ENCODE measurements at places on chromosomes 3 and 15. TPM values are rescaled to one million over a fixed set of nuclear protein-coding genes. Genes with fewer than 3 reads are reported as not detected.

GRCh38 chr3:107897471-107898061 is 193.3 kb downstream of the CD47 start:
- DNase-seq = no peak

DNA sequence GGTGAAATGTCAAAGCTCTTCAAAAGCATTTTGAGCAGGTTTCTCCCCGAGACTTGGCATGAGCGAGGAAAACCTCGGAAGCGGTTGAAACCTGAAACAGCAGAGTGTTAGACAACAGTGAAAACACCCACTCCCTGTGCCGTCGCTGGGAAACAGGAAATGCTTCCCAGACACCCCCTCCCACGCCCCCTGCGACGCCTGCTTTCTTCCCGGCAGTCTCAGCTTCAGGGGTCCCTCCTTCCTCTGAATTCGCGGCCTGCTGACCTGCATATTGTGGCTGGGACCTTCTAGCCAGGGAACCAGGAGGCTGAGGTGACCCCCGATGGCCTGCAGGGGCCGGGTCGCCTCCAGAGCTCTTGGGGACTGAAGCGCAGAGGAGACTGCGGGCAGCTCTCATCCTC is 250.6 kb upstream of the LYSMD4 start:
- DNase-seq = no peak

DNA sequence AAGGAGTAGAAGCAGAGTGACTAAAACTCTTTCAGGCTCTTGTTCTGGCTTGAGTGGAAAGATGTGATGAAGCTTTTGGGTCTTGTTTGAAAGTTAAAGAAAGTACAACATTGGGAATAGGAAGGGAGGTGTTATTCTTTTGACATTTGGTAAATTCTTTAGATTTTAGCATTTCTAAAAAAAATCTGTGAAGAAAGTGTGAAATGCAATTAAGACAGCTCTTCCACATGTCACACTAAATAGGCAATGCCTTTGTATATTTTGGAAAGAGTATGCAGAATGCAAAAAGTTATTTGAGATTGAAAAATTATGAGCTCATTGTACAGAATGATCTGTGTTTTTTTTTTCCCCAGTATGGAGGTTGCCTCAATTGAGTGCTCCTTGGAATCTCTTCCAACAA is 532.2 kb upstream of the DPPA4 start:
- no peak for DNase-seq

DNA sequence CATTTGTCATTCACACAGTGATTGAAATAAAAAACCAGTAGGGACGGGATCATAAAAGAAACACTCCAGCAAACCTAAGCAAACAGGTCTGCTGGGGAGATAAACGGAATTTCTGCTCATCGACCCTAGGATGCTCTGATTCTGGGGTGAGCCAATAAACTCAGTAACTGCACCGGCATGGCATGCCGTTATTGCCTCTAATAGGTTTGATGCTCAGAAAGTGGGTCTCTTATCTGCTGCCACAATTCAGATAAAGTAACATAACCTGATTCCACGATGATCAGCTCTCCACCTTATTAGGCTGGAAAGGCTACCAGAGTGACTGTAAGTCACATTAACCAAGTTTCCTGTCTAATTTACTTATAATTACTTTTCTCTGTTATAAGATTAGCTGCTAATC is 19.6 kb downstream of the DCLK3 start:
- DNase-seq = no peak

GRCh38 chr15:79206940-79207339 is 75.6 kb upstream of the ANKRD34C start:
- no peak for DNase-seq

GRCh38 chr3:127613406-127613805 is 15.2 kb downstream of the MCM2 start:
- DNase-seq = no peak

- DNase-seq = no peak
These were observed 214.4 kb downstream of the THSD4 start for GRCh38 chr15:71329497-71330260.

DNA sequence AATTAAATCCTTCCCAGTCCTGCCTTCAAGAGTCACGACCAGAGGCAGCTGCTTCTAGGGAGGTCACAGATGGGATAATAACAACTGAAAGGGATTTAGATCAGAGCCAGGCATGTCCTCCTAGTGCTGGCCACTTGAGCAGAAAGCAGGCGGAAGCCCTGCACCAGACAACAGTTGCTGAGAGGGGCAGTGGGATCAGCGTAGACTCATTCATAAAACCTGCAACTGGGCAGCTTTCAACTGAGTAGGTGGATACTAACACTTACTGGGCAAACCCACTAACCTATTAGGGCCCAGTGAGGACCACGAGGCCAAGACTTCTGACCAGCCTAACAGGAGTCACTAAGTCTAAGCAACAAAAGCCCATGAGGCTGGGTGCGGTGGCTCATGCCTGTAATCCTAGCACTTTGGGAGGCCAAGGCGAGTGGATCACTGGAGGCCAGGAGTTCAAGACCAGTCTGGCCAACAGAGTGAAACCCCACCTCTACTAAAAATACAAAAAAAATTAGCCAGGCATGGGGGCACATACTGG is 67.0 kb downstream of the DAPK2 start:
- DNase-seq = no peak

- DNase-seq = peak; percentile 78
These were observed at the start of gene TXNRD3 for GRCh38 chr3:126654571-126655383. TXNRD3 (minus strand) TSS chr3:126655124.

DNA sequence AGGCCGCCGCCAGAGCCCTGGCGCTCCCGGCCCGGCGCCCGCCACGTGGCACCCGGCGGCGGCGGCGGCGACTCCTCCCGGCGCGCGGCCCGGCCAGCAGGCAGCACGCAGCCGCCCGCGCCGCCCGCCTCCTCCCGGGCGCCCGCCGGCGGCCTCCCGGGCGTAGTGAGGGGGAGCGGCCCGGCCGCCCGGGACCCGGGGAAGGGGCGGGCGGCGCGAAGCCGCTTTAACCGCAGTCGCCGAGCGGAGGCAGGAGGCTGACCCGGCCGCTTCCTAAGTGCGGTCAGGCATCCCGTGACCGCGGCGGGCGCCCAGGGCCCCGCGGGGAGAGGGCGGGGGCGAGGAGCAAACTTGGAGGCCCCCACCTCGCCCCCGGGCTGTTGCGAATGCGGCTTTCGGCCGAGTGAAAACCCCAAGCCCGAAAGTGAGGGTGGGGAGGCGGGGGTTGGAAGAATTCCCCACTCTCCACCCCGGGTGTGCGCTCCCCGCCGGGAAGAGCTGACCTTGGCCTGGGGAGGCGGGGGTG is 1.7 kb upstream of the HES1 start:
- peak; percentile 85 for DNase-seq

DNA sequence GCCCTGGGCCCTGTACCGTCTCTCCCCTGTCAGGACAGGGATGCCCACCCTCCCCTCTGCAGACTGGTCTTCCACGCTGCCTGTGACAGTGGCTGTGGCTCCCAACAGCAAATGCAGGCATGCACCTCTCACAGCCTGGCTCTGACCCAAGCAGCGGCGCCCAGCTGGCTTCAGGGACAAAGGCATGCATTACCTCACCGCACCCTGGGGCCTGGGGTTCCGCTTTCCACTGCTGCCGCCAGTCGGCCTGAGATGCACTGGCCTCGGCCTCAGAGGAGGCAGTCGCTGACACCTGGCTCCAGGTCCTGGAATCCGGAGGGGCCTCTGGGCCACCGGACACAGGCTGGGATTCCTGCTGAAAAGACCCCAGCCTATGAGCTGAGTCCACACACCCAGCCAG is 70.3 kb downstream of the SCN5A start:
- DNase-seq = no peak

DNA sequence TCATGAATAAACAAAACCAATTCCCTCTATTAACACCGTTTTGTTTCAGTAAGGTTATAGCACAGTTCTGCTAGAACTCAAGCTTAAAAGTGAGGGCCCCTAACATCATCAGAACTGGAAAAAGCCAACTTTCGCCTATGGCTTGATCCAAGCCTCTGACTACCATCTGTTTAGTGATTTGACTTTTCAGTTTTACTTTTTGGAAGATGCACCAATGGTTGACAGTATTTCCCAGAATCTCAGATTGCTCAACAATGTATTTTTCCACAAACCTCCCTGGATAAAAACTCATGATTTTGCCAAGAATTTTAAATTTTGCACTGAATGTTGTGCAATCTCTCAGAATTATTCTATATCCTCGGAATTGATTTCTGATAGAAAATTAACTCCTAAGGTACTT is 190.7 kb downstream of the LSAMP start:
- no peak for DNase-seq

DNA sequence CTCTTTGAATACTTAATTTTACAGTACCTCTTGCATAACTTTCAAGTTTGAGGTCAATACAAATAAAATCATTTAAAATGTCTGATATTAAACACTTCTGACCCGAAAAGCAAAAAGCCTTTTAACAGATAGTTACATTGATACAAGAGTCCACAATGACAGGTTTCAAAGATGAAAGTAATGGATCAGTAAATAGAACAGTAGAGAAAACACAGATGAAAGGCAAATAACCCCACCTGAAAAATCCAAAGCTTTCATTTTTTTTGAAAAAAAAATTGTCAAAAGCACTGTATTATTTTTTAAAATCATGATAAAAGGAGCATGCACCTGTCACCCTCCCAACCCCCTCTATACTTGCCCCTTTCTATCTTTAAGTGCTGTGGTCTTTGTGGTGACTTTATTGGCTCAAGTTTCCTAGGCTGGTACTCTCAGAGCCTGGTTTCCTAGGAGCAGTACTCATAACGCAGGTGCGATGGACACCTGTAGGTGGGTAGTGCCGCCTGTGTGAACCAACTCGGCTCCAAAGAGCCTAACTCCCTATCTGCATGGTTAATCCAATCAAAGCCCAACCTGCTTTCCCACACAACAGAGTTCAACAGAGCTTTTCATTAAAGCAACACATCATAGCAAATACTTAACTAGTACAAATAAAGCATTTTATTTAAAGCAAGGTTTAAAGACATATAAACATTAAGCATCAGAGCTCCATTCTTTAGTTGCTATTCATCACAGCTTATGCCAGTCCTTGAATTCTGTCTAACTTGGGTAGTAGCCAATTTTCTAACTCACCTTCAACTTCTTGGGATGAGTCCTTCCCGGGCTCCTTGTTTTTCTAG is 32.2 kb downstream of the LIPC start:
- no peak for DNase-seq

DNA sequence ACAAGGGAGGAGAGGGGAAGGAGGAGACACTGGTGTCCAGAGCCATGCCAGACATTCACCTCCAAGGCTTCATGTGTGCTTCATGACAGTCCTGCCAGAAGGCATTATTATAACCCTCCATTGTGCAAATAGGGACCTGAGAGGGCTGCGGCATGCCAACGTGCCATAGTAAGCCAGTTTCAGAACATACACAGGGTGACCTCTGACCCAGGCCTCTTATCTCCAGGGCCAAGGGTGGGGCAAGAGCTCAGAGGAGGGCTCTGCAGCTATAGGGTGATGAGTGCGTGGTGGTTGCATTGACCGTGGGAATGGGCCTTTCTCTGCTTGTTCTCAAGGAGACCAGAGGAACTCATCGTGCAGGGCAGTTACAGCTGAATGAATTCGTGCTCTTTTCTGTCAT is 9.7 kb upstream of the ACSBG1 start:
- DNase-seq = no peak

- DNase-seq = no peak
These were observed 165.2 kb upstream of the NUDT16 start for GRCh38 chr3:131216330-131216729.

GRCh38 chr15:77192451-77192850 is 121.5 kb upstream of the TSPAN3 start:
- DNase-seq = no peak

GRCh38 chr15:57387564-57388076 is 11.3 kb downstream of the CGNL1 start:
- DNase-seq = no peak

GRCh38 chr3:159802864-159803263 is 185.8 kb upstream of the IL12A start:
- DNase-seq = no peak

GRCh38 chr3:89644716-89645115 is 537.3 kb downstream of the EPHA3 start:
- DNase-seq = no peak

GRCh38 chr15:54841701-54842305 is 354.9 kb downstream of the RSL24D1 start:
- DNase-seq = no peak

GRCh38 chr15:57866149-57866736 is 159.7 kb downstream of the POLR2M start:
- DNase-seq = peak; percentile 67

GRCh38 chr3:36227980-36228379 is 152.3 kb upstream of the STAC start:
- no peak for DNase-seq

GRCh38 chr3:24318677-24319287 is 175.9 kb downstream of the THRB start:
- no peak for DNase-seq

GRCh38 chr3:5499404-5499803 is 311.9 kb downstream of the EDEM1 start:
- no peak for DNase-seq

DNA sequence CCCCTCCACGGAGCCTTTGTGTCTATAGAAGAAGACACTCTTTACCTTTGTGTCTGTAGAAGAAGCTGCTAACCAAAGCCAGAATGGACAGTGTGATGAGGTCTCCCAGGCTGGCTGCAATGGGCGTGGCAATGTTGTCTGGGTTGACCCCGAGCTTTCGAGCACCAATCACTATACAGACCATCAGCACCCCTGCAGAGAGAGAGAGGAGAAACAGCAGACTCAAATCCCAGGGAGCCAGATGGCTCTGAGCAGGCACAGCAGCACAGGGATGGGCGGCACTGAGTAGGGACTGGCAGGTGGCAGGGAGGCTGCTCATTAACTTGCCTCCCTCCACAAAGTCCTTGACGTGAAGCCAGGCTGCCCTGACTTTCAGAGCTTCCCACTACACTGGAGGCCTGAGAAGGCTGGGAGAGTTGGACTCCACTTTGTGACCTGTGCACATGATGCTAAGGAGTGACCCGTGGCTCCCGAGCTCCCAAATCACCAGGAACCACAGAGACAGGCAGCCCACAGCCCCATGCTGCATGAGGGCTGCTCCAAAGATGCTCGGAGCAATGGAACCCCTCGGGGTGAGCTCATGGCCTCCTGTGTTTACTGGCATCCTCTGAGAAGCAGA is 53.9 kb downstream of the ROPN1B start:
- no peak for DNase-seq

- no peak for DNase-seq
These were observed 16.9 kb upstream of the LRRC31 start for GRCh38 chr3:169886671-169887070.

Gene CD96
- 97.9 TPM for total RNA-seq

Gene CORO2B
- 0.07 TPM for total RNA-seq

Gene TRPC1
- 3.1 TPM for total RNA-seq

Gene C3orf85
- not detected for total RNA-seq

Gene TRH
- not detected for total RNA-seq

Gene ADAMTSL3
- not detected for total RNA-seq

Gene ALG1L2
- 1.3 TPM for total RNA-seq

Gene CFAP92
- total RNA-seq = 0.45 TPM

Gene GOLGB1
- 31.8 TPM for total RNA-seq

Gene SPINK8
- not detected for total RNA-seq

Gene NANOGP8
- total RNA-seq = not detected

Gene FETUB
- total RNA-seq = not detected

Gene PCLAF
- total RNA-seq = 115 TPM

Gene CYP1A1
- 11.4 TPM for total RNA-seq

Gene EFHB
- 0.91 TPM for total RNA-seq

Gene CHST14
- 1.6 TPM for total RNA-seq

Gene ACTRT3
- total RNA-seq = 0.19 TPM

All from activated naive CD4-positive, alpha-beta T cell treated with anti-CD3 and anti-CD28 coated beads, Interleukin-2, amount 50 U/mL, for 72 hours (primary cell).